Activated CD4-positive, alpha-beta T cell treated with anti-CD3 and anti-CD28 coated beads for 24 hours (primary cell): ENCODE measurements at places on chromosomes 3 and 15.

DNA sequence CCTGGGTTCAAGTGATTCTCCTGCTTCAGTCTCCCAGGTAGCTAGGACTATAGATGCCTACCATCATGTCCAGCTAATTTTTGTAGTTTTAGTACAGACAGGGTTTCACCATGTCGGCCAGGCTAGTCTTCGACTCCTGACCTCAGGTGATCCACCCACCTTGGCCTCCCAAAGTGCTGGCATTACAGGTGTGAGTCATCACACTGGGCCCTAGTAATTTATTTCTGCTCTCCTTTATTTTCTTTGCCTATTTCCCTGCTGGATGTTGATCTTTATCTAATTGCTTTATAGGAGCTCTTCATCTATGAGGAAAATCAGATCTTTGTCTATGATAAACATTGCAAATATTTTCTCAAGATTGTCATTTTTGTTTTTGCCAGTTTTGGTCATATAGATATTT, 31.7 kb downstream of the UQCC5 start:
- DNase-seq, result no peak

DNA sequence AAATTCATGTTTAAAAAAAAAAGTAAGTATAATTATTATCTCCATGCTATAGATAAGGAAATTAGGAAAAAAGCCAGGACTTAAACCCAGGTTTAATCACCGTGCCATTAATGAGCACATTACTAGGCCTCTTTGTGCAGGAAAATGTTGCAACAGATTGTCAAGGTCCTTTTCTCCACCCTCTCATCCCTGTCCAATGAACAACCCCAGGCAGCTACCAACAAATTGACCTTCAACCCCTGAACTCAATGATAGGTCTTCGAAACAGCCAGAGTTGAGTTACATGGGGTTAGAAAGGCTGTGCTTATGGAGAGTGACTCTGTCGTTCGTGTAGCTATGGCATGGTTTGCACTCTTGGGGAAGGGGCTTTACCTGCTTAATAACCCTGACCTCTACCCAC, 84.2 kb upstream of the CTNNB1 start:
- DNase-seq, result no peak

- no peak for DNase-seq
Observed at GRCh38 chr3:37876279-37876678, 14.6 kb downstream of the CTDSPL start.

DNA sequence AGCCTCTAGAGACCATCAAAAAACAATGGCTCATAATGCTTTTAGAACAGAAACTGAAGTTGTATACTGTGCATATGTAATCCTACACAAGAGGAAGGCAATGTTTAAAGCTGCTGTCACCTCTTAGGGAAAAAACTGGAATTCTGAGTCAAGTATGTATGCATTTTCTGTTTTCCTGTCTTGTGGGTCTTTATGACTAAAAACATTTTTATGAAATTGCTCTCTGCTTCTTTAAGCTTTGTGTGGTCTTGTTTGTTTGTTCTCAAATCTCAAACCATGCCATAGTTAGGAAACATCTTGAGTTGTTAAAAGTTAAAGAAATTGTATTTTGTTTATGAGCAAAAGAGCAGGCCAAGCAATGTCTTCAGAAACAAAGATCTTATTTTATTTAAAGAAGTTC, 80.9 kb upstream of the SOX2 start:
- no peak for DNase-seq

- DNase-seq, result no peak
Observed at GRCh38 chr3:66211779-66212178, 9.0 kb upstream of the SLC25A26 start.

- DNase-seq, result peak; percentile 9
Observed at GRCh38 chr15:85541744-85542143, 161.3 kb downstream of the AKAP13 start.

DNA sequence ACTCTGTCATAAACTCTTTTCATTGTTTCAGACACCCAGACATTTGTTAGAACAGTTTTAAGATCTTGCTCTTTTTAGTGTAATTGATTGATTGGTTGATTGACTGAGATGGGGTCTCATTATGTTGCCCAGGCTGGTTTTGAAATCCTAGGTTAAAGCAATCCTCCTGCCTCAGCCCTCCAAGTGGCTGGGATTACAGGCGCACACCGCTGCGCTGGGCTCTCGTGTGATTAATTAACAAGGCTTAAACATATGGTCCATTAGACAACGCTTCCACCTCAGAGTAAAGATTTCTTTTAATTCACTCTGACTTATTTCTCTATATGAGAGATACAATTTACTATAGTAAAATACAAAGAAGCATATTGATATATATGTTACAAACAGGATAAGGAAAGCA, 114.0 kb upstream of the C2CD4B start:
- no peak for DNase-seq

- no peak for DNase-seq
Observed at GRCh38 chr3:136860541-136860940, 1.5 kb upstream of the NCK1 start.
